Hematopoietic multipotent progenitor cell (in vitro differentiated cells): ENCODE measurements at places on chromosomes 6 and 20.

- peak; percentile 2 for DNase-seq
Measured at GRCh38 chr6:147285087-147285855, 81.1 kb downstream of the STXBP5 start.

- DNase-seq = no peak
Measured at GRCh38 chr20:18588574-18588933, 700 bp downstream of the DTD1 start.

- no peak for DNase-seq
Measured at GRCh38 chr6:21264288-21265033, 329.1 kb upstream of the SOX4 start.

DNA sequence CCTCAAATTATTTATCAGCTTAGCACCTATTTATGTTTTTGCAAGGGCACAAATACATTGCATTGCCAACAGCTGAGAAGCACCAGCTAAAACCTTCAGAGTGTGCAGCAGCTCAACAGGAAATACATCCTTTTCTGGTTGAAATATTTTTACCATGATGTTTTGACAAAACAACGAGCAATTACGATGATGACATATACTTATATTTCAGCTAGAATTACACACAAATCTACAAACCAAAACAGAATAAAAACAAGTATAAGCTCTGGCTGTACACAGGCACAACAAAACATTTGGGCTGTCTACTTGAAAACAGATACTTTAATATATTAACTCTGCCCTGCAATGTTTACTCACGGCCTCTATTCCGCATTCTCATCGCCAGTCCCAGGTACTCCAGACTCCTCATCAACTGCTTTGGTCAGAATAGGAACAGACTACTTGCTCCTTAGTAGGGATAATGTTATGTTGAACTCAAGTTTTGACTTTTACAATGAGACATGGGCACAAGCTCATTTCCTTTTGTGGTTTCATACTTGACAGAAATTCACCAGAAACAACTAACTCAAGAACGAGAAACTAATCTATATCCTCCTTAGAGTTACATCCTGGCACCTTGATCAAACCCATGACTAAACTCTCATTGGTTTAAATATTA is 377.6 kb downstream of the ESR1 start:
- DNase-seq = no peak

- no peak for DNase-seq
Measured at GRCh38 chr6:107679457-107679856, 144.7 kb downstream of the SCML4 start.

DNA sequence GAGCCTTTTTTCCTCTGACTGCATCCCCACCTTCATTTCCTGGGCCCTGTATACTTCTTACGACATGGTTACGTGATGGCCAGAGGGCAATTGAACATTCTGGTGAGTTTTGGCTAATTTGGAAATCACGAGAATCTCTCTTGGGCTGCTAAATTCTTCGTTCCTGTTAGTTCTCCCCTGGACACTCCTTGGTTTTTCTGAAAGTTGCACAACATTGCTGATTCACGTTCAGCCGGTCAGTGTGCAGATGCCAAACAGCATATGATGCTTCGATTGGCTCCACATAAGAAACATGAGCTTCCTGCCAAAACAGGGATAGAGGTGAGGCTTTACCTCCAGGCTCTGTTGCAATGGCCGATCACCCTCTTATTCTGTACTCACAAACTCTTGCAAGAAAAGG is 119.4 kb upstream of the LY86 start:
- DNase-seq = no peak

GRCh38 chr6:94272327-94272726 is 853.0 kb upstream of the EPHA7 start:
- no peak for DNase-seq

DNA sequence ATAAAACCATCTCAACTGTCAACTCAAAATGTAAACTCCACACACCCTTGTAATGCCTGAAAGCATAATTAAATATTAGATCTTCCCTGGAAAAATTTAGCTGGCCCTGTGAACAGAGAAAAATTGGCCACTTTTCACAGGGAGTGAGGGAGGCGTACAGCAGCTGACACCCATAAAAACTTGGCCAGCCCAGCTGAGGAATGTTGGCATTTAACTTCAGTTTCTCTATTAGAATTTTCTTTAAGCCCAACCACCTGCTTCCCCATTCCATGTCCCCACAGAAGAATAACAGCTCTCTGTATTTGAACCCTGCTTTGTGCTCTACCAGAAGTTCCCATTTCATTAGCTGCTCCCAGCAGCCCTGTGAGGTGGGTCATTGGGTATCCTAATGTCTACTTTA is 41.0 kb downstream of the PKHD1 start:
- no peak for DNase-seq

DNA sequence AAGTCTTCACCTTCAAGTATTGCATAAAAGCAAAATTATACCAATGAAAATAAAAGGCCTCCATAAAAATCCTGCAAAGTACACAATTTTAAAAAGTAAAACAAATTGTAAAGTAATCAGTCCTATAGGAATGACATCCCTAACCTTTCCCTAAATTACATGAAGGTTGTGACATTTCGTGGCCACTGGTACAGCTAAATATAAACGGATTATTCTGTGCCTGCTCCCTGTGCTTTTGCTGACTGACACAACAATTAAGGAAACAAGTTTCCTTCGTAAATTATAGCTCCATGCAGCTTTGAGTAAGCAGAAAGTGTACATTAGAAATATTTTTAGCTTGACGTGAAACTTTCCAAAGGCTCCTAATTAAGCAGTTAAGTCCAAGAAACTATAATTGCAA is 222.8 kb downstream of the KCNQ5 start:
- DNase-seq = no peak

DNA sequence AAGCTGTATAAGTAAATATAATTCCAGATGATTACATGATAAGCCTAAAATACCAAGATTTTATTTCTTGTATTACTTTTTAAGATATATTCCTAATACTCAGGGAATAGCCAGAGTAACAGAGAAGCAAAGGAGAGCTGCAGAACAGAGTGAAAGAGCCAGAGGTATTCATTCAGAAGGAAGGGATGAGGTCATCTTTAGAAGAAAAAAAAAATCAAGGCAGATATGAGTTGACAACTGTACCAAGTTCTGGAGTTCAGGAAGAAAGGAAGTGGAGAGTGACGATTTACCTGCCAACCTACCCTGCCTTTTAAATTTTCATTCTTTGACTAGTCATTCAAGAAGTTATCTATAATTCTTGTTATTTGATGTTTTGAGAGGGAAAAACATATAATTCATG is 28.8 kb upstream of the NHSL1 start:
- DNase-seq = no peak

DNA sequence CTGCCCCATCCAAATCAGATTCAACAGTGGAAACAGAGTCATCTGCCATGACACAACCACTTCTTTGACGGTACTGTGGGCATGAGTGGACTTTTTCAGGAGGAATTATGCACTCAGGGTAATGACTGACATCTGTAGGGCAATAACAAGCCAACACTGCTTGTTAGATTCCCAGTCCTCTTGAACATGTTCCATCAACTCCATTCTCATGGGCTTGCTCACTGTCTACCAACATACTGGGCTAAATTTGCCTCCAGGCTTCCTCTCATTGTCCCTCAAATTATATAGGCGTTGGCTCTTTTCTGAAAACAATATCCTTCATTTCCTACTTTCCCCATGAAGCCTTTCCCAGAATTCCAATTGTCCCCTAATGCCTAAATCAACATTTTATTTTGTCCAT is 43.1 kb downstream of the ANKEF1 start:
- DNase-seq = no peak

DNA sequence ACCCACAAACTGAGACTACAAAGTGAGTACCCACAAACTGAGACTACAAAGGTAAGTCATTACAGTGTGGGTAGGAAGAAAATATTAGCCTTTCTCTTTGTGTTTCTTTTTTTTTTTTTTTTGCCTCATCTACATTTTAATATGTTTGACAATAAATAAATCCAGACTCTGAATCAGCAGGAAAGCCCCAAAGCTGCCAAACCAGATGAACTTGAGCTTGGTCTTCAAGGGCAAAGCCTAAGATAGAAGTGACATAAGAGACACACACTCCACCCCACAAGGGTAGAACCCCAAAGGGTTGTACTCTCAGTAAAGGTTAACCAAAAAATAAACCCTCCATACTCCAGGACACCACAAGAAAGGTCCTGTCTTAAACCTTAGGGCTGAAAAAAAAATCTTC is 326.8 kb upstream of the ARID1B start:
- DNase-seq = no peak

DNA sequence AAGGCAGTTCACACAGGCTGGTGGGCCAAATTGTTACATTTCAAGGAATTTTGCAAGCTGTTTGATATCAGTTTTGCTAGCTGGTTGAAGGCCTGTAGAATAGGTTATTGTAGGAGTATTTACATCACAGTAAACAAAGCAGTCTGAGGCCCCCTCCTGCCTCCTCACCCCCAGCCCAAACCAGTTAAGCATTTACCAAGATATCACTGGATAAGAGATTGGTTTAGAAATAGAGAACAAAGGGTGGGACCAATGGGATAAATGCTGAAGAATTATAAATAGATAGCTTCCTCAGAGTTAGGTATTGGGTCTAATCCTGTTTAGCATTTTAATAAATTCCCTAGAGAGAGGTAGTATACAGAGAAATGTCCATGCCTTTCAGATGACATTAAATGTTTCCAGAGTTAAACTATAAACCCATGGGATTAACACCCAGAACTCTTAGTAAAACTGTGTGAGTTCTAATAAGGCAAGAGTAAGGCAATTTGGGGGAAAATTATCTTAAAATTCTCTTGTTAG is 2.3 kb upstream of the PHACTR2 start:
- DNase-seq = no peak

DNA sequence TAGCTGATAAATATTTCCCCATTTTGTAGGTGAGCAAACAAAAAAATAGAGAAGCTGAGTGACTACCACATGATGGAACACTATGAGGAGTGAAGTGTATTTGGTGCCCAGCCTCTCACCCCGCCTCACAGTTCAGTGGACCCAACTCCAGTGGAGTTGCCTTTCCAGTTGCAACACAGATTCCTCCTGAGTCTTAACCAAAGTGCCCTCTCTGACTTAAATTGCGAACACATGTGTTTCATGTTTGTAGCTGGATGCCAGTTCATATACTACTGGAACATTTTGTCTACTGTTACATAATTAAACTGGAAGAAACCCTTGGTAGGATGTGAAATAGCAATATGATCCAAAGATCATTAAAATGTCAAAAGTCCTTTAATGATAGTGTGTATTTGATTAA is 448.9 kb downstream of the COL12A1 start:
- DNase-seq = no peak

GRCh38 chr6:131135244-131136020 is at the start of gene AKAP7:
AKAP7 (plus strand) TSS chr6:131135467; CDS start chr6:131135764, 297 bp downstream.
- DNase-seq = peak; percentile 76

GRCh38 chr6:63572044-63572746 is at the start of the genes LOC128125822 and PTP4A1:
LOC128125822 (plus strand) TSS chr6:63572480.
PTP4A1 (plus strand) TSS chr6:63572480; CDS start chr6:63576881, 4,401 bp downstream.
- DNase-seq = peak; percentile 97

- DNase-seq = no peak
Measured at GRCh38 chr20:45097485-45098102, 3.3 kb downstream of the KCNS1 start.

DNA sequence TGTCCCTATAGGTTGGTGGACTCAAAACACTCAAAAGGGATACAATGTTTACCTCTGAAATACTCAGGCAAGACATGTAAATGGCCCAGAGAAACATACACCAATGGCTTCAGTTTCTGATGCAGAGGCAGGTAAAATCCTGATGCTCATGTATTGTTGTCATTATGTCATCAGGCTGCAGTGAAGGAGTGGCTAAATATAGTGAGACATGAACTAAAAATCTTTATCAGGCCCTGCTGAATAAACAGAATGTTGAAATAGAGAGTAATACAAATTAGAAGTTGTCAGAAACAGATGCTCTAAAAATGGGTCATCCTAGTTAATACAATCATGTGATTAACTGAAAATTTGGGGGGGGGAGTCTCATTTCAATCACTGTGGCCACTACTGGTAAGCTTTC is 20.4 kb downstream of the PTPRK start:
- no peak for DNase-seq

GRCh38 chr20:24879875-24880274 is 69.2 kb upstream of the CST7 start:
- DNase-seq = no peak

DNA sequence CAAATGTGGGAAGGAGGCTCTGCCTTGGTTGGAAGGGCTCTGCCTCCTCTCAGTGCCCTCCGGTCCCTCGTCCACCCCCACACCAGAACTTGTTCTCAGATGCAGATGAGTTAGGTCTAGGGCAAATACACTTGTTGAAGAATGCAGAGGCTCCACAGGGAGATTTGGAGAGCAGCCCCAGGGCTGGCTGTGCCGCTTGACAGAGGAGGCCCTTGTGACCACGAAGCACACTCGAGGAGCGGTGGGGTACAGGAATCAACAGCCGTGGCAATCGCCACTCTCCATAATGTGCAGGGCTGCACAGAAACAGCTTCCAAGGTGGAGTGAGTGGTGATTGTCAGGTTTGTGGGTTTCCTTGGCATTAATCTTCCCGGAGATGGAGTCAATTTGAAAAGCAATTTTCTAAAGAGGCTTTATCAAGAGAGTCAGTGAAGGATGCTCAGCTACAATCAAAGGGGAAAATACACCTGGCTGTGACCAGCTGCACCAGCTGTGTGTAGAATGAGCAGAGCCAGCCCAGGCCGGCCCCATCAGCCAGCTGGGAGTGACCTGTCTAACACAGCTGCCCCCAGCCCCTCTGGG is 59.5 kb downstream of the BFSP1 start:
- no peak for DNase-seq

- no peak for DNase-seq
Measured at GRCh38 chr6:125262016-125263013, 39.5 kb downstream of the HDDC2 start.

- no peak for DNase-seq
Measured at GRCh38 chr6:125434760-125435159, 133.0 kb upstream of the HDDC2 start.

- no peak for DNase-seq
Measured at GRCh38 chr6:46539866-46540265, 48.6 kb upstream of the RCAN2 start.

DNA sequence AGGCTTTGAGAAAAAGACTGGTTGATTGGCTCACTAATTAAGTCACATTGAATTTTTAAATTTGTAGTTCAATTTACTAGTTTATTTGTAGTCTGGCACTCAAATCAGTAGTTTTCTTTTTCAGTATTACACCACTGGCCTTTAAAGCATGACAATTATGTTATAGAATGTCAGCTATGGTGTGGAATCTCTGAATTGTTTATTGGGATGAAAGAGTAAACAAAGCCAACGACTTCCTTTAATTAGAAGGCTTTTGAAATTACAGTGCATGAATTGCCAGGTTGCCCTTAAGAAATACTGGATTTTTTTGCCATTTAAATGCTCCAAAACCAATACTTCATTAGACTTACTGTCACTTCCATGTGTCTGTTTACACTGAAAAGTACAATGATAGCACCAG is 426.9 kb upstream of the RNF217 start:
- no peak for DNase-seq

- DNase-seq = no peak
Measured at GRCh38 chr6:2706558-2706957, 44.2 kb downstream of the MYLK4 start.

- peak; percentile 37 for DNase-seq
Measured at GRCh38 chr20:35992713-35993335, 24.4 kb downstream of the CNBD2 start.
